ENCODE measurements at places on chromosomes 16 and 17. TPM values are rescaled to one million over a fixed set of nuclear protein-coding genes. Genes with fewer than 3 reads are reported as not detected.

- H3K4me3 ChIP-seq: no peak overlapping the region
- H3K27ac ChIP-seq: no peak overlapping the region
- DNase-seq: peak; percentile 70
- H3K4me1 ChIP-seq: peaks cover 2% of the 10 kb centered on the region
- no peaks in the 10 kb centered on the region for H3K27me3 ChIP-seq
Measured at GRCh38 chr17:17890773-17891759, 54.3 kb upstream of the SREBF1 start.

DNA sequence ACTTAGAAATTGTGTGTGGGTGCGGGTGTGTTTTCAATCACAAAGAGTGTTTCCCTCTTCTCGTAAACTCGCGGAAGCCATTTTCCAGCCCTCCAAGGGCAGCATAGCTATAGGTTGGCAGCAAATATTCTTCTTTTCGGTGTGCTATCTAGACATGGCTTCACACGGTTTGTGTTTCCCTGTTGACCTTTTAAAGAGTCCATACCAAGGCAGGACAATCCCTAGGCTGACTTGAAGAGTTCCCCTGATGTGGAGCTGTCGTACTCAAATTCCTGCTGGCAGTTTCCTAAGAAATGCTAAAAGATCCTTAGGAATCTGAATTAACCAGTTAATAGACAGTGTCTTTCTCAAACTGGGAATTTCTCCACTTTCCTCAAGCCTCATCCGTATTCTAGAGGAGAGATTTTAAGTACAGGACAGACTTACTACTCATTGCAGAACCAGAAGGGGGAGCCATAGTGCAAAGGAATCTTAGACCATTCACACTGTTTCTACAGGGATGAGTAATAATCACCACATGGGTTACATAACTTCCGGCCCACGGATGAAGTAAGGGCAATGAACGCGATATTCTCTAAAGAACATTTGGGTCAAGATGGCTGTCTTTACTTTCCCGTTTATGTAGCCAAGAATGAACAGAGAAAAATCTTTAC, 288.6 kb upstream of the ELAC2 start:
- H3K27me3 ChIP-seq: no peaks in the 10 kb centered on the region
- peaks cover 12% of the 10 kb centered on the region for H3K4me1 ChIP-seq
- peak; percentile 69 for DNase-seq
- H3K4me3 ChIP-seq: no peak overlapping the region

DNA sequence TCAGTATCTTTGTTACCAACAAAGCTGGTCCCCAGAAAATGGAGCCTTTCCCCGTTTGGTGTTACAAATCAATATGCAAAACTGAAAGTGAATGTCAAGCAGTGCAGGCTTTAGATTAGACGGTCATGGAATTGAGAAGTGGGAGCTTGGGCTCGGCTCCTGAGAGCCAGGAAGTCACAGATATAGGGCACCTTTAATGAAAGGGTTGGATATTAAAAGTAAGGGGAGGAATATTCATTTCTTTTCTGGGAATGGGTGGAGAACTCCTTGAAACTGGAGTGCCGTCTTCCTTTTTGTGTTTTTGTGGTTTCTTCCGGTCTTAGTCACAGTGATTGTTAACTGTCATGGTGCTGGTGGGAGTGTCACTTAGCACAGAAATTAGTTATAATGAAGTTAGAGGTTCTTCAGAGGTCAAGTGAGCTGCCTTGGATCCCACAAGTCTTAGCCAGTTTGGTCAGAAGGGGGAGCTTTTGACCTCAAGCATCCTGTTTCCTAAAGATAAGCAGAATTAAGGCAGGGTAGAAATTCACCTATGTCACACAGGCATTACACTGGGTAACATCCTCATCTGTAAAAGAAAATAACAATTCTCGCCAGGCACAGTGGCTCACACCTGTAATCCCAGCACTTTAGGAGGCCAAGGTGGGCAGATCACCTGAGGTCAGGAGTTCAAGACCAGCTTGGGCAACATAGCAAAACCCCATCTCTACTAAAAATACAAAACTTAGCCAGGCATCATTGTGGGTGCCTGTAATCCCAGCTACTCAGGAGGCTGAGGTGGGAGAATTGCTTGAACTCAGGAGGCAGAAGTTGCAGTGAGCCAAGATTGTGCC, 9.6 kb upstream of the EIF1 start:
- peaks cover 2% of the 10 kb centered on the region for H3K27me3 ChIP-seq
- H3K36me3 ChIP-seq: no peaks in the 10 kb centered on the region
- DNase-seq: no peak
- H3K4me3 ChIP-seq: peak overlapping the region; percentile 42

- peaks cover 4% of the 10 kb centered on the region for H3K27me3 ChIP-seq
- DNase-seq: no peak
- peaks cover 47% of the 10 kb centered on the region for H3K4me1 ChIP-seq
- peaks cover 37% of the 10 kb centered on the region for H3K36me3 ChIP-seq
Measured at GRCh38 chr16:87828907-87829621, 40.2 kb downstream of the SLC7A5 start.

- peaks cover 38% of the 10 kb centered on the region for H3K4me1 ChIP-seq
- H3K36me3 ChIP-seq: no peaks in the 10 kb centered on the region
- no peak for DNase-seq
- peaks cover 3% of the 10 kb centered on the region for H3K27me3 ChIP-seq
- no peak overlapping the region for H3K4me3 ChIP-seq
- no peak overlapping the region for H3K27ac ChIP-seq
Measured at GRCh38 chr16:84550096-84550495, 45.6 kb upstream of the MEAK7 start.

DNA sequence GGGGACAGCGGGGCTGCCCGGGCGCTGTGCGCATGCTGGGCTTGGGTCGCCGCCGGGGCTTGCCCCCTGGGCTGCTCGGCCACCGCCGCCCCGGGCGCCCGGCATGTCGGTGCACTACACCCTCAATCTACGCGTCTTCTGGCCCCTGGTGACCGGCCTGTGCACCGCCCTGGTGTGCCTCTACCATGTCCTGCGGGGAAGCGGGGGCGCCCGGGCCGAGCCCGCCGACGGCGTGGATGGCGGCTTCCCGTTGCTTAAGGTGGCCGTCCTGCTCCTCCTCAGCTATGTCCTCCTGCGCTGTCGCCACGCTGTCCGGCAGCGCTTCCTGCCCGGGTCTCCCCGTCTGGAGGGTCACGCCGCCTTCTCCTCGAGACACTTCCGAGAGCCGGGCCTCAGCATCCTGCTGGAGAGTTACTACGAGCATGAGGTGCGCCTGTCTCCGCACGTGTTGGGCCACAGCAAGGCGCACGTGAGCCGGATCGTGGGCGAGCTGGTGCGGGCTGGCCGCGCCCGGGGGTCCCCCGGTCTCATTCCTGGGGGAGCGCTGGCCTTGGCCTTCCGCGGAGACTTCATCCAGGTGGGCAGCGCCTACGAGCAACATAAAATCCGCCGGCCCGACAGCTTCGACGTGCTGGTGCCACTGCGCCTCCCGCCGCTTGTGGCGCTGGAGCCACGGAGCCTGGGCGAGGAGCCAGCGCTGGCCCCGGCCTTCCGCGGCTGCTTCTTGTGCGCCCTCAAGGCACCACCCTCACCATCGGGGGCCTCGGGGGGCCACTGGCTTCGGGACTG, 789 bp downstream of the ITPRIPL2 start:
- no peaks in the 10 kb centered on the region for H3K27me3 ChIP-seq
- peak overlapping the region; percentile 74 for H3K27ac ChIP-seq
- peaks cover 81% of the 10 kb centered on the region for H3K4me1 ChIP-seq
- H3K36me3 ChIP-seq: no peaks in the 10 kb centered on the region
- H3K4me3 ChIP-seq: peak overlapping the region; percentile 73
- no peak for DNase-seq

DNA sequence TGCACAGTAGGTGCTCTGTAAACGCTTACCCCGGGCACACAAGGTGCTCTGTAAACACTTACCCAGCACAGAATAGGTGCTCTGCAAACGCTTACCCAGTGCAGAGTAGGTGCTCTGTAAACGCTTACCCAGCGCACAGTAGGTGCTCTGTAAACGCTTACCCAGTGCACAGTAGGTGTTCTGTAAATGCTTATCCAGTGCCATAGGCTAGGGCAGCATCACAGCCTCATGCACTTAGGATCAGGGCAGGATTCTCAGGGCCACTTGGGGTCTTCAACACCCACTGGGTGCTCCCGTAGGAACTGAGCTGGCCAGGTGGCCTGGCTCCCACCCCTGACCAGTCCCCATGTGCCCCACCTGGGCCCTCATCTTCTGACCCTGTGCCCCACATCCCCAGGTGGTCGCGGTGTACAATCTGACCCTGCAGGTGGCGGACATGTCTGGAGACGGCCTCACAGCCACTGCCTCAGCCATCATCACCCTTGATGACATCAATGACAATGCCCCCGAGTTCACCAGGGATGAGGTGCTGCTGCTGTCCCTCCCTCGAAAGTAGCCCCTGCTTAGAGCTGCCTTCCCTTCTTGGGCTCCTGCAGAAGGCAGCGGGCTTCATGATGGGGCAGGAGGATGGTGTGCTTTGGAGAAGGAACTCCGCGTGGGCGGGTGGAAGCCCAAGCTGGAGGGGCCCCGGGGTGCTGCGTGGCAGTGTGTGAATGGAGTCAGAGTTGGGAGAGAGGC, 13.1 kb downstream of the SLC22A31 start:
- peaks cover 51% of the 10 kb centered on the region for H3K4me1 ChIP-seq
- H3K27ac ChIP-seq: peak overlapping the region; percentile 11
- no peak for DNase-seq

DNA sequence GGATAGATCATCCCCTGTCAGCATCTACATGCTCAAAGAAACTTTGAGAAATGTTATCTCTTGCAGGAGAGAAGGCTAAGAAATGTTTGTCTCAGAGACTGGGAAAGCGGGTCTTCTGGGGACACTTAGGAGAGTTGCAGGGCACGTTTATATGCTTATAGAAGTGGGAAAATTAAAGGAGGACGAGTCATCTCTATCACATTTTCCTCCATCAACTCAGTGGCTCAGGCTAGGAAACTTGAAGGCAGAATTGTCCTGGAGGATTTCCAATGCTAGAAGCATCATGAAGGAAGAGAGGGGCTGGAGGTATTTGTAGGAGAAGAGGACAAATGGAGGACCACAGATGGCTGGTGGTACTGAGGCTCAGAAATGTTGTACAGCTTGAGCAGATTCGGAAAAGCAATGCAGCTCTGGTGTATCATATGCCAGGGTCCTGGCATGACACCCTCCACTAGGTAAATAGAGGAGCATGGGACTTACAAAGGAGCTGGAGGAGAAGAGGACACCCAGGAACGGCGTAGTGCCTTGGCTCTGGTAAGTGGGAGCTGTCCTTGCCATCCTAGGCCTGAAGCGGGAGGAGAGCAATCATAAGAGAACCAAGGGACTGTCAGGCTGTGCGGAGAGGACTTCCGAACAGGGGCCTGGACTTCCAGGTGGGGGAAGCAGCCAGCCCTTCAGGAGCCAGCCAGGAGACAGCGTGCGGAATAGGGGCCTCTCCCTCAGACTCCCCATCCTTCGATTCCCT, 4.5 kb upstream of the HS3ST3B1 start:
- H3K27ac ChIP-seq: no peak overlapping the region
- H3K36me3 ChIP-seq: no peaks in the 10 kb centered on the region
- peak overlapping the region; percentile 82 for H3K4me3 ChIP-seq
- DNase-seq: no peak
- peaks cover 13% of the 10 kb centered on the region for H3K4me1 ChIP-seq

DNA sequence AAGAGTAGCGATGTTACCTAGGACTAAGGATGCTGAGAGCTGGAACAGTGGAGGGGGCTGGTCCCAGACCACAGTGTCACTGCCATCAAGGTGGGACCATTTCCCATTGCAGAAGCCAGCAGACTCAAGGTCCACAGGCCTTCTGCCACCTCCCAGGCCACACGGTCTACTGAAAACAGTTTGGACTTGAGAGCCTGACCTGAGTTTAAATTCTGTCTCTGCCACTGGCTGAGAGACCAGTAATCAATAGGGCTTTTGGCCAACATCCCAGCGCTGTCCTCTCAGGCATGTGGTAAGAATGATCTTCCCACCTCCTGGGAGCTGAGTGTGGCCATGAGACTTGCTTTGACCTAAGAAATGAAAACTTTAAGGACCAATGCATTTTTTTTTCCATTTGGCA, 331.4 kb upstream of the CDH5 start:
- no peaks in the 10 kb centered on the region for H3K27me3 ChIP-seq
- H3K4me3 ChIP-seq: no peak overlapping the region
- H3K36me3 ChIP-seq: no peaks in the 10 kb centered on the region
- H3K27ac ChIP-seq: no peak overlapping the region
- H3K4me1 ChIP-seq: no peaks in the 10 kb centered on the region

- no peak overlapping the region for H3K4me3 ChIP-seq
- H3K27me3 ChIP-seq: no peaks in the 10 kb centered on the region
- H3K36me3 ChIP-seq: no peaks in the 10 kb centered on the region
Measured at GRCh38 chr16:79253100-79253631, 347.4 kb downstream of the MAF start.

GRCh38 chr17:78159575-78160158, 8.7 kb upstream of the SYNGR2 start:
- peaks cover 48% of the 10 kb centered on the region for H3K4me1 ChIP-seq
- H3K27ac ChIP-seq: peak overlapping the region; percentile 62
- H3K4me3 ChIP-seq: peak overlapping the region; percentile 40
- no peaks in the 10 kb centered on the region for H3K36me3 ChIP-seq

GRCh38 chr17:41937970-41938954, 7.8 kb downstream of the ODAD4 start:
- H3K4me1 ChIP-seq: peaks cover 38% of the 10 kb centered on the region
- H3K4me3 ChIP-seq: no peak overlapping the region
- H3K27me3 ChIP-seq: no peaks in the 10 kb centered on the region

GRCh38 chr17:47707884-47708283, 13.9 kb downstream of the TBKBP1 start:
- no peak overlapping the region for H3K4me3 ChIP-seq
- no peak for DNase-seq
- H3K27ac ChIP-seq: no peak overlapping the region
- no peaks in the 10 kb centered on the region for H3K27me3 ChIP-seq

DNA sequence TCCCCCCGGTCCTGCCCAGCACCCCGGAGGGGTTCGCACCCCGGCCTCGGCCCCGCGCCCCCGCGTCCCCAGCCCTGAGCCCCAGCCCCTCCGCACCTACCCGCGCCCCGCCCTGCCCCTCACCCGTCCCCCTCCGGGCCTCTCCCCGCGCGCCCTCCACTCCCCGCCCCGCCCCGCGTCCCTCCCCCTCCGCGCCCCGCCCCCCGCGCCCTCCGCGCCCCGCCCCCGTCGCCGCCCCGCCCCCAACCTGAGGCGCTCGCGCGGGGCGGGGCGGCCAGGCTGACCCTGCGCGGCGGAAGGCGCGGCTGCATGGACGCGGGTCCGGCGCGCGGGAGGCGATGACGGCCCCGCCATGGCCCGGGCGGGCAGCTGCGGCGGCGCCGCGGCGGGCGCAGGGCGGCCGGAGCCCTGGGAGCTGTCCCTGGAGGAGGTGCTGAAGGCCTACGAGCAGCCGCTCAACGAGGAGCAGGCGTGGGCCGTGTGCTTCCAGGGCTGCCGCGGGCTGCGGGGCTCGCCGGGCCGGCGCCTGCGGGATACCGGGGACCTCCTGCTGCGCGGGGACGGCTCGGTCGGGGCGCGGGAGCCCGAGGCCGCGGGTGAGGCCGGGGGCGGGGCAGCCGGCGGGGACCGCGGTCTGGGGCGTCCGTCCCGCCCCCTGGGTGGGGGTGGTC, at the start of gene SPIRE2:
SPIRE2 (plus strand) TSS at position 277 of the 671 bp plus-strand sequence; CDS start at position 353, 76 bp downstream.
- no peaks in the 10 kb centered on the region for H3K27me3 ChIP-seq
- DNase-seq: no peak
- H3K36me3 ChIP-seq: peaks cover 3% of the 10 kb centered on the region

Gene ITGB3
- polyA plus RNA-seq: 0.10 TPM

Gene SLC5A10
- 0.05 TPM for polyA plus RNA-seq

Gene ACSM2B
- 22.9 TPM for polyA plus RNA-seq

Gene ATP2A1
- 16.4 TPM for polyA plus RNA-seq

Gene MYH13
- polyA plus RNA-seq: not detected

Gene SLC16A6
- polyA plus RNA-seq: 44.7 TPM
